COLO829 (cell line): ENCODE measurements at places on chromosomes 3 and 15.
A peak's percentile ranks its signal among the peaks of the same experiment; 100 is the strongest.

GRCh38 chr3:72982609-72983366 lies 13.8 kb upstream of the PPP4R2 start:
- no peak for DNase-seq

- no peak for DNase-seq
Observed at GRCh38 chr3:123949641-123950040, 11.4 kb downstream of the CCDC14 start.

GRCh38 chr3:42300013-42300412 lies 34.0 kb upstream of the CCK start:
- DNase-seq: peak; percentile 37

DNA sequence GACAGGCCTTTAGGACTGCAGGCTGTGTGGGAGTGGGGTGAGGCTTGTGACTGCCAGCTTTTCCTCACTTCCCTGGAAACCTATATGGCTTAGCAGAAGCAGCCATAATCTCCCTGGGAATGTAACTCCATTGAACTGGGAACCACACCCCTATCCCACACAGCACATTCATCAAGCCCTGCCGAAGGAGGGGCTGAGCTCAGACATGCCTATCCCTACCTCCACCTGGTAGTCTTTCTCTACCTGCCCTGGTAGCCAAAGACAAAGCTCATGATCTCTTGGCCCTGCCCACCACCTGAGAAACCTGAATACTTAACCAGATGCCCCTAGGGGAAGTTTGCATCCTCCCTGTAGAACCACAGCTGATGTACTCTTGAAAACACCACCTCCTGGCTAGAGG lies 219.8 kb downstream of the UNC13C start:
- DNase-seq: no peak

GRCh38 chr3:181711325-181712135 lies at the start of gene SOX2:
TSS of gene SOX2 (plus strand) at chr3:181711925. CDS start at chr3:181712361, 436 bp downstream.
- peak; percentile 93 for DNase-seq

GRCh38 chr3:150721285-150722130 lies 17.8 kb upstream of the ERICH6 start:
- peak; percentile 88 for DNase-seq

- DNase-seq: no peak
Observed at GRCh38 chr3:52149021-52149420, 5.2 kb downstream of the POC1A start.

GRCh38 chr15:79243723-79244122 lies 38.8 kb upstream of the ANKRD34C start:
- no peak for DNase-seq

- DNase-seq: no peak
Observed at GRCh38 chr3:46408853-46409252, 1.8 kb downstream of the CCRL2 start.

GRCh38 chr3:105868431-105868741 lies 426 bp downstream of the CBLB start:
- no peak for DNase-seq

GRCh38 chr3:125266971-125267370 lies 54.4 kb upstream of the SLC12A8 start:
- no peak for DNase-seq

DNA sequence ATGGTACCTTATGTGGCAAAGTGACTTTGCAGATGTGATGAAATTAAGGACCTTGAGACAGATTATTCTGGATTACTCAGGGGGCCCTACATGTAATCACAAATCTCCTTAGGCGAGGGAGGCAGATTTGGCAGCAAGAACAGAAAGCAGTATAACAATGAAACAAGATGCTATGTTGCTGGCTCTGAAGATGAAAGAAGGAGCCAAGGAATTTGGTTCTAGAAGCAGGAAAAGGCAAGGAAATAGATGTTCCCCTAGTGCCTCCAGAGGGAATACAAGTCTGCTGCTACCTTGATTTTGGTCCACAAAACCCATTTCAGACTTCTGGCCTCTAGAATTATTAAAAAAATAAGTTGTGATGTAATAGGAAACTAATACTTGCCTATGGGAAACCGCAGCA lies 64.5 kb downstream of the PIK3R4 start:
- no peak for DNase-seq

DNA sequence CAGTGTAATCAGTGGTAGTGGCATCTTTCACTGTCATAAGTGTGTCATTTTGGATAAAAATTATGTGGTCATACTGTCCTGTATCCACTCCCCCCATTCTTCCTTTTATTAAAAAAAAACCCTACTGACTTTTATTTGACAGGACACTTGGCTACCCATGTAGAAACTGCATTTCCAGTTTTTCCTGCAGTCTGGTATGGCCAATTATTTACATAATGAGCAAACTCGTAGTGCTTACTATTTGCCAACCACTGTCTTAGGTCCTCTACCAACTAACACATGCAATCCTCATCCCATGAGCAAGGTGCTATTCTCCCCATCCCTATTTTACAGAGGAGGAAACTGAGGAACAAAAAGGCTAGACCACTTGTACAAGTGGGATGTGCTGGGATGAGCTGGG lies 129.1 kb downstream of the MECOM start:
- no peak for DNase-seq

DNA sequence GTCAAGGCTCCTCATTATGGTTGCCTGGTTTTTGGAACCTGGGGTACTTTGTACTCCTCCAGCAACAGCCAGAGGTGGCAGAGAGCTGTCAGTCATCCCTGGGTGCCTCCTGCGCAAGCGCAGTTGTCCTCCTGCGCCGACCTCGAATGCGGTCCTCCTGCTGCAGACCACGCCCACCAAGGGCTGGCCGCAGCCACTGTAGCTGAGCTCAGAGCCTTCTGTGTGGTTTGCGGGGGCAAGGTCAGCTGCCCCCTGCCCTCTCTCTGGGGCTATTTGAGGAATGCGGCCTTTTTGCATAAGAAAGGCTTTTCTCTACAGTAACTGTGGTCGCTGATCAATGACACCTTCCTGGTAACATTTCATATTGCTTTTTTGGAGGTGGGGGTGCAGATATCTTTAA lies 131.3 kb upstream of the SNRPN start:
- DNase-seq: no peak
